Sigmoid colon (tissue), 7 donors: ENCODE measurements at places on chromosomes 5 and 9. TPM values are rescaled to one million over a fixed set of nuclear protein-coding genes. Genes with fewer than 3 reads are reported as not detected.
A peak's percentile ranks its signal among the peaks of the same experiment; 100 is the strongest.

DNA sequence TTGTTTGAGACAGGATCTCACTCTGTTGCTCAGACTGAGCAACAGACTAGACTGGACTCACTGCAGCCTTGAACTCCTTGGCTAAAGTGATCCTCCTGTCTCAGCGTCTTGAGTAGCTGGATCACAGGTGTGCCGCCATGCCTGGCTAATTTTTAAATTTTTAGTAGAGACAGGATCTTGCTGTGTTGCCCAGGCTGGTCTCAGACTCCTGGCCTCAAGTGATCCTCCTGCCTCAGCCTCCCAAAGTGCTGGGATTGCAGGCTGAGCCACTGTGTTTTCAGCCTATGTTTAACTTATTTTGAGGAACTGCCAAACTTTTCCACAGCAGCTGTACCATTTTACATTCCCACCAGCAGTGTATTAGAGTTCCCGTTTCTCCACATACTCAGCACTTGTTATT lies 16.8 kb downstream of the NDFIP1 start:
- H3K36me3 ChIP-seq = no peaks in the 10 kb centered on the region
- H3K4me1 ChIP-seq = peaks cover 30% of the 10 kb centered on the region
- H3K27me3 ChIP-seq = no peaks in the 10 kb centered on the region
- H3K4me3 ChIP-seq = no peak overlapping the region

GRCh38 chr9:83342006-83342405 lies 196.2 kb downstream of the FRMD3 start:
- no peak overlapping the region for H3K4me3 ChIP-seq
- no peaks in the 10 kb centered on the region for H3K36me3 ChIP-seq
- H3K27me3 ChIP-seq = no peaks in the 10 kb centered on the region
- no peak for DNase-seq

GRCh38 chr5:163619951-163620350 lies 114.5 kb downstream of the MAT2B start:
- no peaks in the 10 kb centered on the region for H3K36me3 ChIP-seq
- no peak overlapping the region for H3K4me3 ChIP-seq
- H3K27me3 ChIP-seq = no peaks in the 10 kb centered on the region
- no peaks in the 10 kb centered on the region for H3K4me1 ChIP-seq

GRCh38 chr5:124343451-124343867 lies 403.0 kb downstream of the ZNF608 start:
- H3K27ac ChIP-seq = no peak overlapping the region
- DNase-seq = no peak
- no peaks in the 10 kb centered on the region for H3K36me3 ChIP-seq
- H3K4me1 ChIP-seq = no peaks in the 10 kb centered on the region
- no peak overlapping the region for H3K4me3 ChIP-seq
- H3K27me3 ChIP-seq = no peaks in the 10 kb centered on the region

DNA sequence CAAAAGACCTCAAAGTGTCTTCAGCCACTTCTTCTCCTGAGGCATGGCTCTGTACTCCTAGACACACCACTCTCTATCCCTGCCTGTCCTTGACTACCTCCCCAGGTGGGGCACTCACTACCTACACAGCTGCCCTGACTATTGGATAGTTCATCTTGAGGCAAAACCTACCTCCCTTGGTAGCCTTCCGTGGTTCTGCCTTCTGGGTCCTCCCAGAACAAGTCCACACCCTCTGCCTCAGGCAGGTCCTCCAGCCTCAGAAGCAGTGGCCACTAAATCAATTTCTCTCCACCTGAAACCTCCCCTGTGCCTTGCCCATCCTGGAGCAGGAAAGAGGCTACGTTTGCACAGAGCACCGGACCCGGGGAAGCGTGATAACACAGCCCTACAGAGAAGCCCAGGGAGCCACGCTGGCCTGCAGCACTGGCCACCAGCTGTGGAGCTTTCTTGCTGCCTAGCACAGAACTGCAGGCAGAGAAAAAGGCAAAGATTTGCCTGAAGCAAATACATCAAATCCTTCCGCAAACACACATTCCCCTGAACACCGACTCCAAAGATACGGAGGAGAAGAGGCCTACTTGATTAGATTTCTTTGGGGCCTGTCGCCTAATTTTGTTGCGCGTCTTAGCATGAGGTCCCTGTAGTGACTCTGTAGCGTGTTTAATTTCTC lies 141.8 kb downstream of the C9orf50 start:
- H3K4me3 ChIP-seq = no peak overlapping the region
- no peaks in the 10 kb centered on the region for H3K27me3 ChIP-seq
- H3K27ac ChIP-seq = peak overlapping the region; percentile 99
- DNase-seq = no peak

DNA sequence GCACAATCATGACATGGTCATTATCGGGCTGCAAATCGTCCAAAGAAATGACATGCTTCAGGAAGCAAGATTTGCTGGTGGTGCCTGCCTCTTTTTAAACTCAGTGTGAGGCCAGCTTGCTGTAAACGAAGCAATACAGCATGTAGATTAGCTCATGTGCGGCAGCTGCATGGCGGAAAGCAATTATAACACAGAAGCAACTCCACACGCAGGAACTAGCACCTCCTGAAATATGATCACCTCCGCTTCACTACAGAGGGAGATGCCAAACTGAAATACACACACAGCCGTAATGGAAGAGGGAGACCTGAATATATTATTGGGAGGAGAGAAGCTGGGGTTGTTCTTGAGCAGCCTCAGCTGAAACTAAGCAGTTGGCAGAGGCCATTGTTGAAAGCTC lies 312.5 kb downstream of the PSAT1 start:
- no peaks in the 10 kb centered on the region for H3K27me3 ChIP-seq
- H3K36me3 ChIP-seq = no peaks in the 10 kb centered on the region
- DNase-seq = no peak
- H3K27ac ChIP-seq = no peak overlapping the region
- H3K4me1 ChIP-seq = no peaks in the 10 kb centered on the region

DNA sequence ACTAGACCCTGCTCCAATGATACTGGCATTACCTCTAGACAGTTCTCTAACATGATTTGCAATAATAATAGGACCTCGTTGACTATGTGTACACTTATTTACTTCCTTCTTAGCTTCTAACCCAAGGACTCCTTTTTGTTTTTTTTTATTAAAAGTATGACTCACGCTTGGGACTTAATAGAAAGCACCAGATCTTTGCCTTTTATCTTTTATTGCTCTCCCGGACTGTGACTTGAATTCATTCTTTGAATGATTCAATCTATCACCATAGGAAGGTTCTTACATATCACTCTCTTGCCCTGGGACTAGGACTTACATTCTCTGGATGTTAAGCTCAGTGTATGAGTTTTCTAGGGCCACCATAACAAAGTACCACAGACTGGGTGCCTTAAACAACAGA lies 9.0 kb downstream of the C9 start:
- H3K27ac ChIP-seq = no peak overlapping the region
- H3K27me3 ChIP-seq = no peaks in the 10 kb centered on the region
- H3K4me3 ChIP-seq = no peak overlapping the region
- DNase-seq = no peak
- no peaks in the 10 kb centered on the region for H3K4me1 ChIP-seq

DNA sequence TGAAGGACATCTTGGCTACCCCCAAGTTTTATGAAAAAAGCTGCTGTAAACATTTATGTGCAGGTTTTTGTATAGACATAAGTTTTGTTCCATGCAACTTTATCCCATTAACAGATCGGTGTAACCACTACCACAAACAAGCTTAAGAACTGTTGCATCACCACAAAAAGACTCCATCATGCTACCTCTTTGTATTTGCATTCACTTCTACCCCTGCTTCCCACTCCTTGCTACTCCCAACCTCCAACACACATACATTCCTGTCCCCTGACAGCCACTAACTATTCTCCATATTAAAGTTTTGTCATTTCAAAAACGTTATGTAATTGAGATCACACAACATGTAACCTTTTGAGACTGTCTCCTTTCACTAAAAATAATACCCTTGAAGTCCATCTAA lies 57.8 kb upstream of the LHFPL2 start:
- H3K4me3 ChIP-seq = no peak overlapping the region
- no peaks in the 10 kb centered on the region for H3K4me1 ChIP-seq
- DNase-seq = no peak
- H3K27me3 ChIP-seq = no peaks in the 10 kb centered on the region
- no peaks in the 10 kb centered on the region for H3K36me3 ChIP-seq

GRCh38 chr9:37602817-37603216 lies 10.4 kb upstream of the TOMM5 start:
- H3K27ac ChIP-seq = no peak overlapping the region
- H3K4me1 ChIP-seq = no peaks in the 10 kb centered on the region

DNA sequence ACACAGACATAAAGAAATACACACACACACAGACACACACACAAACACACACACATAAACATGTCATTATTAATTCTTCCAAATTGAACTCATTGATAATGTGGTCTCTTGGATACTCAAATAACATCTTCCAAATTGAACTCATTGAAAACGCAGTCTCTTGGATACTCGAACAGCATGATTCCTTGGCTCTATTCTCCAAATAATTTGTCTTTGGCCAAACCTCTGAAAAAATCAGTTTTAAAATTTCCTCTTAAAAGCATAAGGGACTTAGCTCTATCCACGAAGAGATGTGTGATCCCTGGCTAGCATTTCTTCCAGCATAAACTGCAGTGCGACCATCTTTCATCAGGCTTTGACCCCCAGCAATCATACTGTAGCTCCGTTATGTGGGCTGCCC lies 296.6 kb downstream of the IRX2 start:
- no peaks in the 10 kb centered on the region for H3K27me3 ChIP-seq
- H3K4me3 ChIP-seq = no peak overlapping the region
- no peaks in the 10 kb centered on the region for H3K4me1 ChIP-seq
- no peaks in the 10 kb centered on the region for H3K36me3 ChIP-seq
- H3K27ac ChIP-seq = no peak overlapping the region

DNA sequence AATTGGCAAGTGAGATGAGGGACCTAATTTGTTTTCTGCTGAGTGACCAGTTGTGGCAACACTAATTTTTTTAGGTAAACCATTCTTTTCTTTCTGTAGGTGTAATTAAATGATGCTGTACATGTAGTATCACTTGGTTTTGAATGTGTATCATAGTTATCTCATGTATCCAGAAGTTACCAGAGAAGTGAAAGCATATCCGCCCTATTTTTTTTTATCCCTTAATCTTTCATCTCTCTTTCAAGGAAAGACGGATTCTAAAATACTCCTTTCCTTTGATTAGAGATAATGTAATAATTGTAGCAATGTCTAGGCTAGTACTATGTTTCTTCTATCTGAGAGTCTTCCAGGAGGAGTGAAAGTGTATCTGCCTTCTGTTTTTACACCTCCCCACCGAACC lies 7.1 kb downstream of the KDM3B start:
- H3K27me3 ChIP-seq = no peaks in the 10 kb centered on the region
- DNase-seq = no peak
- H3K27ac ChIP-seq = no peak overlapping the region
- H3K36me3 ChIP-seq = no peaks in the 10 kb centered on the region
- no peaks in the 10 kb centered on the region for H3K4me1 ChIP-seq

GRCh38 chr5:67095346-67096171 lies 101.0 kb downstream of the CD180 start:
- peaks cover 3% of the 10 kb centered on the region for H3K36me3 ChIP-seq
- H3K27ac ChIP-seq = peak overlapping the region; percentile 63
- no peaks in the 10 kb centered on the region for H3K27me3 ChIP-seq
- H3K4me3 ChIP-seq = no peak overlapping the region

GRCh38 chr9:134635351-134636148 lies 6.1 kb upstream of the COL5A1 start:
- no peaks in the 10 kb centered on the region for H3K27me3 ChIP-seq
- no peak overlapping the region for H3K4me3 ChIP-seq
- DNase-seq = peak; percentile 60
- no peaks in the 10 kb centered on the region for H3K36me3 ChIP-seq

The PDLIM4 gene
- 117 TPM for total RNA-seq

The DBN1 gene
- total RNA-seq = 72.8 TPM

The CD180 gene
- total RNA-seq = 0.55 TPM

The MAST4 gene
- total RNA-seq = 30.7 TPM

The IL3 gene
- total RNA-seq = not detected

The FGF1 gene
- total RNA-seq = 3.9 TPM

The SLC6A19 gene
- not detected for total RNA-seq

The STC2 gene
- total RNA-seq = 9.9 TPM

The GEMIN5 gene
- total RNA-seq = 14.6 TPM

The RNF183 gene
- not detected for total RNA-seq
